ENCODE measurements at places on chromosomes 13 and 19.

DNA sequence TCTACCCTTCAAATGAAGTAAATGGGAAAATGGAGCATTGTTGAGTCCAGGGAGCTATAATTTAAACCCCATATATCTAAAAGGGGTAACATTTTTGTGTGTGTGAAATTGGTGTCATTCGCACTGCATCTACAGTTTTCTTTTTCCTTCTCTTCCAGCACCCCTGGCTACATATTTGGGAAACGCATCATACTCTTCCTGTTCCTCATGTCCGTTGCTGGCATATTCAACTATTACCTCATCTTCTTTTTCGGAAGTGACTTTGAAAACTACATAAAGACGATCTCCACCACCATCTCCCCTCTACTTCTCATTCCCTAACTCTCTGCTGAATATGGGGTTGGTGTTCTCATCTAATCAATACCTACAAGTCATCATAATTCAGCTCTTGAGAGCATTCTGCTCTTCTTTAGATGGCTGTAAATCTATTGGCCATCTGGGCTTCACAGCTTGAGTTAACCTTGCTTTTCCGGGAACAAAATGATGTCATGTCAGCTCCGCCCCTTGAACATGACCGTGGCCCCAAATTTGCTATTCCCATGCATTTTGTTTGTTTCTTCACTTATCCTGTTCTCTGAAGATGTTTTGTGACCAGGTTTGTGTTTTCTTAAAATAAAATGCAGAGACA lies 28.6 kb downstream of the ALOX5AP start:
- no peak for DNase-seq

DNA sequence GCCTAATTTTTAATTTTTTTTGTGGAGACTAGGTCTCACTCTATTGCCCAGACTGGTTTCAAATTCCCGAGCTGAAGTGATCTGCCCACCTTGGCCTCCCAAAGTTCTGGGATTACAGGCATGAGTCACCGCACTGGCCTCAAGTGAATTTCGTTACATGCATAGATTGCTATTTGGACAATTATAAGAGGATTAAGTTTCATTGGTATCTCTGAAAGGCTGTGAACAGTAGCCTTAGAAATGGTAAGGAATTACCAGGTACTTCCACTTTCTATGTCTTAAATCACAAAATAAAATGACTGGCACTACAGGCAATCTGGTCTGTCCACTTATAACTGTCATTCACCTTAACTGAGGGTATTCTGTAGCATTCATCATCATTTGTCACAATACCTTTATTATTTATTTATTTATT lies 2.9 kb upstream of the CCDC9 start:
- peak; percentile 83 for DNase-seq

DNA sequence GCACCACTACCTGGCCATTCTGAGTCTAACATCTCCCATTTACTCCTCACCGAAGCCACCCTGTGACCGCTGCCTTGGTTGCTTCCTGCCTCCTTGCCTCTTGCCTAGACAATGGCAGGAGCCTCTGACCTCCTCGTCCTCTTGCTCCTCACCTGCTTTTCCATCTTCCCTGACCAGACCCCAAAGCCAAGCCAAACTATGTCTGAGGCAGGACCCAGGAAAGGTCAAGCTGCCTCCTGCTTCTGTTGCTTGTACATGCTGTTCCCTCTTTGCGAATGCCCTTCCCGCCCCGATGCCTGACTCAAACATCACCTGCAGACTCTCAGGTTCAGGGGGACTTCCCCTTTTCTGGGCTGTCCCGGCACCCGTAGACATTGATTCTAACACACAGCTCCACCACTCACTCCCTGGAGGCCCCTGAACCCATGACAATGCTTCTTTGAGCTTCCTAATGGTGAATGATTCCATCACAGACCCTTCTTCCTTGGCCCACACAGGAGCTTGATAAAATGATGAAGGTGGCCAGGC lies 60.8 kb downstream of the F2RL3 start:
- no peak for DNase-seq

DNA sequence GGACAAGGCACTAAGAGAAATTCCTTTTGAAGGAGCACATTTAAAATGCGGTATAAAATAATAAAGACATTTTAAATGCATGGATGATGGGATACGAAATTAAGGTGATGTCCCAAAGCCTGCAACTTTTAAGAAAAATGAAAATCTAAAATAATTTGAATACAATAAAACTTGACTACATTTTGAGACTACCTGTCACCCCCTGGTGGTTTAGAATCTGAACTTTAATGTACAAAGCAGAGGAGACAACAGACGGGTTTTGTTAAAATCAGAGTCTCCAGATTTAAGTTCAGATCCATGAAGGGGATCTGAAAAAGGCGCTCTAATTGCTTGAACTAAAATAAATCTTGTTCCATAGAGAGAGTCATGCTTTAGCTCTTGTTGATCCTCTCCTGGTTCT lies 1129.3 kb upstream of the PCDH20 start:
- DNase-seq = no peak

DNA sequence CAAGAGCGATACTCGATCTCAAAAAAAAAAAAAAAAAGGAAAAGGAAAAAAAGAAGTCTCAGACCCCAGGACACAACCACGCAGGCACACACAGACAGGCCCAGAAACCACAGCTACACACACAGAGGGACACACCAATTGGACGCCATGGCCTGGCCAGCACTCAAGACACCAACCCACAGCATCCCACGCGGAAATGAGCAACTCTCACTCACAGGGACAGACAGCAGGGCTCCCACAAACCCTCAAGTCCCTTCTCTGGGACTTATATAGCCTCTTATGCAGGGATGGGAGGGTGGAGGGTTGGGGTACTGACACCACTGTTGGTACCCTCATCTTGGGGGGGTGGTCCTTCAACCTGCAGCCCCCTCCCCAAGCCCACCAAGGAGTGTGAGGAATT lies 5.9 kb downstream of the NOTCH3 start:
- no peak for DNase-seq

- DNase-seq = no peak
These were observed 208.5 kb upstream of the ZNF536 start for GRCh38 chr19:30163663-30164062.

DNA sequence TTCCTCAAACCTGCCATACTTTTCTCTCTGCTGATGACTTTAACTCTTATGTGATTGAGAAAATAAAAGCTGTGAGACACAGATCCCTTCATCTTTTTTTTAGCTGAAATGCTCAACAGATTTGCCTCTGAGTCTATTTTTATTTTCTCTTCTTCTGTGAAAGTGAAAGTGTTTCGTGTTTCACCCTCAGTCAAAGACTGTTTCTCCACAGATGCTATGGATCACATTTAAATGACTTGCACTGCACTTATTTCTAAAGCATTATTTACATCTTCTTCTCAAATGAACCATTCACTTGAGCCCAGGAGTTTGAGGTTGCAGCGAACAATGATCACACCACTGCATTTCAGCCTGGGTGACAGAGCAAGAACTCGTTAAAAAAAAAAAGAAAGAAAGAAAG lies 890.1 kb upstream of the PCDH20 start:
- DNase-seq = no peak

GRCh38 chr13:43979492-43979891 lies 99.8 kb downstream of the LACC1 start:
- DNase-seq = no peak

- no peak for DNase-seq
These were observed 17.9 kb downstream of the GAS6 start for GRCh38 chr13:113845723-113846635.

DNA sequence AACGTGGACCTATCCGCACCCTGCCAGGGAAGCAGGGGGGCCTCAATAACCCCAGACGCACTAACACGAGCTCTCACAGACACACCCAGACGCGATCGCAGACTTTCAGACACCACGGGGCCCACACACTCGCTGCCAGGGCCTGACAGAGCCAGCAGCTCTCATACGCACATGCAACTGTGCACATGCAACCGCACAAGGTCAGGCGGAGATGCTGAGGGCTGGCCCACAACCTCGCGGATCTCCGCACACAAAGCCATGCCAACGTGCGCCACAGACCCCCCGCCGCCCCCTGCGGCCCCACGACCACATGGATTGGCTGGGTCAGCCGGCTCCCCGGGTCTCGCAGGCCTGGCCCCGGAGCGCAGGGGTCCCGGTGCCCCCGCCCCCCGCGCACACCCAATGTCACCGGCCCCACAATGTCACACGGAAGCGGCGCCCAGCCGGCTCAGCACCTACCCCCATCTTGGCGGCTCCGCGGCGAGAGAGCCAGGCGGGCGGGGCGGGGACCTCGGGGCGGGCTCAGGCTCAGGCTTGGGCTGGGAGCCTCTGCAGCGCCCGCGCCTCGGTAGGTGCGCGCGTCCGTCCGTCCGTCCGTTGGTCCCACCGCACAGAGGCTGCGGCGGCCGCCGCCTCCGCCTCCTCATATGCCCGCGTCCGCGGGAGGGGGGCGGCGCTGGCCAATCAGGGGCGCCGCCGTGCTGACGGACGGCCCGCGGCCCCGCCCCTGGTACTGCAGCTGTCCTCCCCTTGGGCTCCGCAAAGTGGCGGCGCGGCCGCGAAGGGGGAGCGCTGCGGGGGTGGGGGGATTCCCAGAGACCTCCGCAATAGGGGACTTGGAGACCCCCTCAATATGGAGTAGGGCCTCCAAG lies at the start of gene ATP1A3:
ATP1A3 (minus strand) TSS at position 619 of the 872 bp plus-strand sequence; CDS start at position 465, 154 bp downstream.
- no peak for DNase-seq

DNA sequence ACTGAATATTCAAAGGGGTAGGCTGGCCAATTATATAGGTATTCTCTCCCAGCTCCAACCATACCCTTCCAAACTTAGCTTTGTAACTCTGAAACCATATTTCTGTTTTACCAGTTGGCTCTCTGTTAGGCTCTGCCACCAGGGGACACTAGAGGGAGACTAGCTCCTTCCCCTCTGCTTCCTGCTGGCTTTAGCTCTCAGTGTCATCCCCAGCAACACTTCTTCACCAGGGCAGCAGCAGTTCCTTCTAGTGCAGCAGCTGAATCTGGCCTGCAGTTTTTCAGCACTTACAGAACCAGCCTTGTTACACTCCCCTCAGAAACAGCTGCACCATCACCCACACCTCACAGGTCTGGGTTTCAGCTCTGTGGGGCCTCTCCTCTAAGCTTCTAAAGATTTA lies 51.0 kb upstream of the DOCK9 start:
- no peak for DNase-seq

GRCh38 chr19:38740932-38741331 lies 3.3 kb downstream of the CAPN12 start:
- DNase-seq = no peak

DNA sequence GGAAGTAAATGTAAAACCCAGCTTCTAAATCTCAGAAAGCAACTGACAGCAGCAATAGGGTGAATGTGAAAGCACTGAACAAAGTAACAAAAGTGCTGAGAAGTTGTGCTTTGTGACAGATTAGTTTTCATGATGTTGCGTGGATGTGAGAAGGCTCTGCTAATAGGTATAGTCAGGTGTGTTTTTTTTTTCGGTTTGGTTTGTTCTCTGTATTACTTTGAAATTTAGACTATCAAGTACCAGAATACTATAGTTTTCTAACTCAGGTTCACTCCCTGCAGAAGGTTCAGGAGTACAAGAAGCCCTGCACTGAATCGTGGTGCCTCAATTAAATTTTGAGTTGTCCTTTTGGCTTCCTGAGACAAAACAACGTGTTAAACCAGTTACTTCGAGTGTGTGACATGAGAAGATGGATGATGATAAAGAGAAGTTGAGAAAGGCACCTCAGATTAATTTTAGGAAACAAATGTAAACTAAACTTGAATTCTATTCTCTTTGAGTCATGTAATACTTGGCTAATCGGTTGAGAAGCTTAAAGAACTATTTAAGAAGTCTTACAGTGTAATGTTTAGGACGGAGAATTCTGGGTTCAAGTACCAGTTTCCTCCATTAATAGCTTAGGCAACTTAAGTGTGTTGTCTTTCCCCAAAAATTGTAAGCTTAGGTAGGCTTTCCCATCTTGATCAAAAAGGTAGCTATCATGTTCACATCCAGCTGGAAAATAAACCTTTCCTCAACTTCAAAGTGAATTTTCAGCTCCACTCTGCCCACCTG lies 10.3 kb downstream of the MIR17HG start:
- DNase-seq = no peak

GRCh38 chr13:75512253-75512652 lies 25.4 kb downstream of the COMMD6 start:
- DNase-seq = no peak

GRCh38 chr19:32837531-32837930 lies 32.0 kb downstream of the SLC7A9 start:
- DNase-seq = no peak

DNA sequence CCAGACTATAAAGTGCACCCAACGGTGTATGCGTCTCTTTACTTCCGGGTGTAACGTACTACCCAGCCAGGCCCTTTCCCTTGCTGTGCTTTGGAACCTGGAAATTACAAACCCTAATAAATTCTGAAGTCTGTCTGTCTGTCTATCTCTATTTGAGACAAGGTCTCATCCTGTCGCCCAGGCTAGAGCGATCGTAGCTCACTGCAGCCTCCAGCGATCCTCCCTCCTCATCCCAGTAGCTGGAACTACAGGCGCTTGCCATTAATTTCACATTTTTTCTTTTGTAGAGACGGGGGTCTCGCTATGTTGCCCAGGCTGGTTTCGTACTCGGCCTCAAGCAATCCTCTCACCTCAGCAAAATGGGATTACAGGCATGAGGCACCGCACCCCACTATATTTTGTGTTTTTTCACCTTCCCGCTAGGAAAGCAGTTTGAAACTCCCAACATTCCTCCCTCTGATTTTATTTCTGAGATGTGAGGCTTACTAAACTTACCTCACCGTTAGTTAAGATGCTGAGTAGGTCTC lies 469 bp upstream of the RNF6 start:
- DNase-seq = no peak

DNA sequence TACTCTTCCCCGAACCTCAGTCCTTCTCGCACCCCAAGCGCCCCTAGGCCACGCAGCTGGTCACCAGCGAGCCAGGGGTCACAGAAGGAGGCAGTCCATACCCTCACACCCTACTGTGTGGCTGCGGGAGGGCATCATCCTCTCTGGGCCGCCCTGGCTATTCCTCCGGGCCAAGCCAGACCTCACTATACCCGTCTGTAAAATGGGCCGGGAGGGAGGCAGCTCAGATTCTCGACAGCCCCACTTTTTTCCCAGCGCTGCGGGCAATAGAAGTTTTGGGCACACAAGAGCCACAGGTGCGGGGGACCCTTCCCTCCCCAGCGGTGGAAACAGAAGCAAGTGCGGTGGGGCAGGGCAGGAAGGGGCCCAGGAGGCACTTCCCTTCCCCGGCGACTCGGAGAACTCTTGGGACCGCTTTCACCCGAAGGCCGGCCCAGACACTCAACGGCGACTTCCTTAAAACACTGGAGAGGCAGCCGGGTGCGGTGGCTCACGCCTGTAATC lies 5.6 kb upstream of the ARRDC2 start:
- no peak for DNase-seq

DNA sequence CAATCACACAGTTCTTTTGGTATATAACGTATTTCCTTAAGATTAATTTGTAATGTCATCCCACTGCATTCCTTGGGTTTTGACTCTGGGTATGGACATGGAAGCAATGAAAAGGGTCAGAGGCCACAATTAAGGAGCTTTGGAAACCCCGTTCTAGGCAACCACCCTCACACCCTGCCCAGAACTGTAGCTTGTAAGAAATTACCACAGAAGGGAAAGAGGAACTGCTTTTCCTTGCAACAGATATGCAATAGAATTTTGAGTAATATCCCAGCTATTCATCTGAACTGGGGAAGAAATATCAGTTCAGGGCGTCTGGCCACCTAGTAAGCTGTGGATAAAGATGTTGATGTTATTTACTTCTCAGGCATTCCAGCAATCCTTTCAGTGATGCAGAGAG lies 985 bp upstream of the CLC start:
- DNase-seq = no peak

- DNase-seq = no peak
These were observed 4.9 kb downstream of the UBL3 start for GRCh38 chr13:29845440-29846056.

GRCh38 chr13:110640591-110641029 lies 25.3 kb downstream of the NAXD start:
- DNase-seq = no peak

GRCh38 chr13:44826591-44827350 lies 162.5 kb downstream of the NUFIP1 start:
- DNase-seq = no peak
